ENCODE measurements at places on chromosomes 6 and 20.
A peak's percentile ranks its signal among the peaks of the same experiment; 100 is the strongest.

DNA sequence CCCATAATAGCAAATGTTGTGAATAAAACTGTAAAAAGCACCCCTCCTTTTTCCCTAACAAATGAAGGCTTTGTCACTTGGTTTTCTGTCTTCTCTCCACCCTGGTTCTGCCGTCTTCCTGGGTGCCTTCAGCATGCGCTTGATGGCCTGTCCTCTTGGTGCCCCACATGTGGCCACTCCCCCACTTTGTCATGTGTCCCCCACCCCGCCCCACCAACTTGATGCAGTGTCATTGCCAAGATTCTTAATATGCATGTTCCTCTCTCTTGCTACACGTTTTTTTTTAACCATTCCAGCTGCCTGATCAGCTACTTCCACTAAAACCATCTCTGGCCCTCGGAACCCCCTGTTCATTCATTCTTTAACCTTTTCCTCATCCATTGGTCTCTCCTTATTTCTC lies 340.3 kb downstream of the QKI start:
- DNase-seq = no peak

DNA sequence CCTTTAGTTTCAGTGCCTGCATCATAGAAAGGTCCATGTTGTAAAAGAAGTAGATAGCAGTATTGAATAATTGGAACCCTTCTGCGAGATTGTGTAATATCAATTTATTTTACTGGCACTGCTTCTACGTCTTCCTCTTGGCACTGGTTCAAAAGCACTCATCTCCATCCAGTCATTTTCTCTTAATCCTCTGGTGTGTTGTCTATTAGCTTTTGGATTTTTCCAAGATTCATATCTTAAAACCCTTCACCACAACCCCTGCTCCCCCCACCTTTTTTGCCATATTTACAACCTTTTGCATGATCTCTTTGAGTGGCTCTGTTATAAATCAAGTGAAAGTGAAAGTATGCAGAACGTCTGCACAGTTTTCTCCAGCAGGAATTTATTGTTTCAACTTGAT lies 76.6 kb upstream of the HSF2 start:
- DNase-seq = no peak

DNA sequence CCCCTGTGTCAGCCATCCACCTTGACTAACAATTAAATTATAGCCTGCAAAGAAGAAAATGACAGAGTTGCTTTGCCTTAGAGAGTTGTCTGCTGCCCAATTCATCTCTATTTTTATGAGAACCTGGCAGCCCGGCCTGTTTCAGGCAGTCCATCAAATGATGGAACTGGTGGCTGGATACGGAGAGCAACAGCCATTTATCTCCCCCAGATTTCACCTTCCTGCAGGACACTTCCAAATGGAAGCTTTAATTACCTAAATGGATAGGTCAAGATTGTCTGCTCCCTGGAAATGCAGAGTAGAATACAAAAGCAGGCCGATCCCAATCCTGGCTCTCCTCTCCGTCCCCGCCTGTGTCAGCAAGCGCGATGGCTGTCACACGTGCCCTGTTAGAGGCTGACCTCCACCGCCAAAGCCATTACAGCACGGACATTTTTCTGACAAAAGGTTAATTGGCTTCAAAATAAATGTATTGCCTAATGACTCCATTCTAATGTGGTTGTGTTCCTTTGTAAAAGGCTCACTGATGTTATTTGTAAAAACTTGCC lies 86.7 kb downstream of the PACRG start:
- no peak for DNase-seq

DNA sequence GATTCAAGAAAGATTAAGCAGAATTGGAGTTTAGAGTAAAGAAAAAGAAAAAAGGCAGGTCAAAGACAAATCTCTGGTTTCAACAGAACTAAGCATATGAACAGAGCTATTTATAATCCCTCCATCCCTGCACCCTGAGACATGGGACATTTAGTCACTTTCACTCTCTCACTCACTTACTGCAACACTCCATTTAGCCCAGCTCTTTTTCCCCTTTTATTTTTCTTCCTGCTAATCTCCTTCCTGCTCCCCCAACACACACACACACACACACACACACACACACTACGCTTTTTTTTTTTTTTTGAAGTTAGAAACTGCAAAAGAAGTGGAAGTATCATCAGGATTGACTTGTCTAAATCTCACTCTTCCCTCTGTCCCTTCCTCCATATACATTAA lies 45.1 kb upstream of the TBC1D7 start:
- DNase-seq = no peak

DNA sequence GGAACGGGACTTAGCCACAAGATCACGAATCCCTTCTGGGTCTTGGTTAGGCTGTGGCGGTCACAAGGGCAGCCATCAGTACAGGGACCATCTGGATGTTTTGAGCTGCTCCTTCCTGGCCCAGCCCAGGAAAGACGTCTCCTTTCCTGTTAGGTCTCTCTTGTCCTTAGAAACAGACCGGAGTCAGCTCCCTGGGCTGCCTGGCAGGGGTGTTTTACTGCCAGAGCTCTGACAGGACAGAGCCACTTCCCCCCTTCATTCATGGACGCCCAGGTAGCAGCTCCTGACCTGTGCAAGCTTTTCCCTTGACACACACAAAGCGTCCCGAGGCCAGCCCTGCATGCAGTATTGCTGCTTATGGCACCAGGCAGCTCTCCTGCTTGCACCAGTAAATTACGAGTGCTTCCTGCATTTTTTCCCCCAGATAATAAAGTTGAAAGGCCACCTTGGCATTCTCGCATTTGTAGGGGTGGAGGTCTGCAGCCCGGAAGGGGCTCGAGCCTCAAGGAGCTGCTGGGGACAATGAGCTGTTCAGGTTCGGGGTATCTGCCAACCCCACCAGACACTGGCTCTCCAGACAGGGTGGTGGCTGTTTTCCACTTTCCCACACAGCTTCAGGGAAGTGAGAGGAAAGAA lies 87.4 kb downstream of the NOL4L start:
- no peak for DNase-seq

DNA sequence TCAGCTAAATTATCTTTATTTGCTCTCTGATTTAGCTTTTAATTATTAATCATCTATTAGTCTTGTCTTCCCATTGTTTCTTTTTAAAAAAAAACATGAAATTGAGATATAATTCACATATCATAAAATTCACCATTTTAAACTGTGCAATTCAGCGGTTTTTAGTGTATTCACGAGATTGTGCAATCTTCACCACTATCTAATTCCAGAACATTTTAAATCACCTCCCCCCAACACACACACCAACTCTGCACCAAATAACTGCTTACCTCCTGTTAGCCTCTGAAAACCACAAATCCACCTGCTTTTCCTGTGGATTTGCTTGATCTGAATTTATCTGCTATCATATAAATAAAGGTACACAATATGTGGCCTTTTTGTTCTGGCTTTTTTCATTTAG lies 8.8 kb upstream of the ABRACL start:
- no peak for DNase-seq

- no peak for DNase-seq
Measured at GRCh38 chr6:24283043-24283985, 74.5 kb downstream of the DCDC2 start.

- peak; percentile 61 for DNase-seq
Measured at GRCh38 chr20:63873477-63873971, 8.5 kb downstream of the TPD52L2 start.

GRCh38 chr6:73302339-73302738 lies 39.3 kb upstream of the KHDC1 start:
- no peak for DNase-seq

GRCh38 chr6:81304466-81304865 lies 448.0 kb downstream of the TENT5A start:
- DNase-seq = no peak

DNA sequence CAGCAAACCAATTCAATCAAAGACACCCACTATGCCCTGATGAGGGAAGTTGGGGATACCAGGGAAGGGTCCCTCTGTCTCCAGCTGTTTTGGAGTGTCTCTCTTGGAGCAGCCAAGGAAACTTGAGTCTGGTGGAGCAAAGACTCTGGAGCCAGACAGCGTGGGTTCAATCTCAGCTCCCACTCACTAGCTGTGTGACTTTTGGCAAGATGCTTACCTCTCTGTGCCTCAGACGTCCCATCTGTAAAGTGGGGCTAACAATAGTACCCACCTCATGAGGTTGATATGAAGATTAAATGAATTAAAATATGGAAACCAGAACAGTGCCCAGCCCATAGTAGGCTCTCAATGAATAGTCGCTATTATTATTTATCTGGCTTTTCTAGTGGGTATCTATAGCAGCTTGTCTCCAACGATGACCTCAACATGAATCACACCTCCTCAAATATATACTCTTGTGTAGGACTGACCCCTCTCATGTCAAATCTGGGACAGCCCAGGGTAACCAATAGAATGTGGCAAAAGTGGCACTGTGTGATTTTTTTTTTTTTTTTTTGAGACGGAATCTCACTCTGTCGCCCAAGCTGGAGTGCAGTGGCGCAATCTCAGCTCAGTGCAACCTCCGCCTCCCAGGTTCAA lies 99.2 kb upstream of the FOXP4 start:
- no peak for DNase-seq

DNA sequence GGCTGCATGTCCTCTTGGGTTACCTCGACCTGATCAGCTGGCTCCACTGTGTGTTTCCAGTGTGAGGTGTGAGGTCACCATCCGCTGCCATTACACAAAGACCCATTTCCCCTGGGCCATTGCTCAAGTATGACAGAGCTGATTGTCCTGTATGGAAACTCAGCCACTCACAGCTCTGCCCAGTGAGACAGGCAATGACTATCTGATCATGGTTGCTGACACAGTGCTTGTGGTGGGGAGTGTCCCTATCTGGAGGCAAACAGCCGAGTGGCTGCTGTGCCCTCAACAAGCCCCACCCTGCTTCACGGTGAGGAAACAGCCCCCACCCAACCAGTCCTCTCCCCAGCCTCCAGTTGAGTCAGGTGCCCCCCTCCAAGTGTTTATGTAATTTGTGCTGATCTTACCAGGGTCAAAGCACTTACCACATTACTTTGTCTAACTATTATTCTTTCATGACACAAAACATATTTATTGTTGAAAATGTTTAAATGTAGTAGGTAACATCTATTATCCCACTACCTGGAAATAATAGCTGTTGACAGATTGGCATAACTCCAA lies 11.7 kb upstream of the MAPK13 start:
- no peak for DNase-seq

DNA sequence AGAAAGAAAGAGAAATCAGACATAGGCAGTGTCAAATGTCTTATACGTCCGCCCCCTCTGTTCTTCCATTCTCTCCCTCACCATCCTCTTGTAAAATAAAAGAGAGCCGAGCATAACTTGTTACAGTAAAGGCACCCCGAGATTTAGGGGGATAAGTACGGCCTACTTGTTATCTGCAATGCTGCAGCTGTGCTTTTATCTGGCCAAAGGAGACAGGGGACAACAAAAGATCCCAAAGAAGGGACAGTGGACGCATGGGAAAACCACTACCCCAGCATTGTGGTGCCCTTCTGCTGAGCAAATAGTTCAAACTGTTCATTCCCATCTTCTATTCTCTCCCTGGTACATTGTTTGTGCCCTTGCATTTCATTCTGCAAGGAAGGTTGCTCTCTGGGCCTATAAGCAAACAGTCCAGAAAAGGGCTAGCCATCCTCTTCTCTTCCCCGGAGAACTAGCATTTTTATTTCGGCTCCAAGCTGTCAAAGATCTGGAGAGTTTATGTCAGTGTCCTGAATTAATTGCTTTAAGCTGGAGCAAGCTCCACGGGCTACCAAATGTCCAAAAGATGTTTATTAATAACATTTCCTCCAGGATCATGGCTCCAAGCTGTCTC lies 22.3 kb downstream of the FOXA2 start:
- DNase-seq = no peak

DNA sequence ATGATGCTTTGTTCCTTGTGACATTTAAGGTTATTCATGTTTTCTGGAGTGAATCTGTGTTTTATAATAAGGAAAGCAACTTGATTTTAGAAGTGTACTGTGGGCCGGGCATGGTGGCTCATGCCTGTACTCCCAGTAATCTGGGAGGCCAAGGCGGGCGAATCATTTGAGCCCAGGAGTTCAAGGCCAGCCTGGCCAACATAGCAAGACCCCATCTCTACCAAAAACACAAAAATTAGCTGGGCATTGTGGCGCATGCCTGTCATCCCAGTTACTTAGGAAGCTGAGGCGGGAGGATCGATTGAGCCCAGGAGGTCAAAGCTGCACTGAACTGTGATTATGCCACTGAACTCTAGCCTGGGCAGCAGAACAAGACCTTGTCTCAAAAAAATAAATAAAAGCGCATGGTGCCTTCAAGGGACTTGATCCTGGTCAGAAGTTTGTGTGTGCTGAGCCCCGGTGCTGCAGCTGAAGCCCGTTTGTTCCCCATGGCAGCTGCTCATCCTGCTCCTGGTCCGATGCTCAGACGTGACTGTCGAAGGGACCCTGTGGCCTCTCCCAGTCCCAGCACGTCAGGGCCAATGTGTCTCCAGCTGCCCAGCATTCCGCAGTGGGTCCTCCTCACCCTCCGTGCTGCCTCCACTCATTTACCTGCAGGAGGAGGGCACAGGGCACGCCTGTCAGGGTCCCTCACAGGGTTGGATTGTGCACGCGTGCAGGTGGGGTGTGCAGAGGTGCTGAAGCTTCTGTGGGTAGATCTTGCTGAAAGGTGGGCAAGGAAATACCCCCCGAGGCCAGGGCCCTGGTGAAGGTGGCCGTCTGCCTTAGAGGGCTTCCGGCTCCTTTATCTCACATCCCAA lies 18.3 kb downstream of the ENTPD6 start:
- DNase-seq = no peak

- no peak for DNase-seq
Measured at GRCh38 chr6:63444768-63445167, 125.0 kb upstream of the LGSN start.

DNA sequence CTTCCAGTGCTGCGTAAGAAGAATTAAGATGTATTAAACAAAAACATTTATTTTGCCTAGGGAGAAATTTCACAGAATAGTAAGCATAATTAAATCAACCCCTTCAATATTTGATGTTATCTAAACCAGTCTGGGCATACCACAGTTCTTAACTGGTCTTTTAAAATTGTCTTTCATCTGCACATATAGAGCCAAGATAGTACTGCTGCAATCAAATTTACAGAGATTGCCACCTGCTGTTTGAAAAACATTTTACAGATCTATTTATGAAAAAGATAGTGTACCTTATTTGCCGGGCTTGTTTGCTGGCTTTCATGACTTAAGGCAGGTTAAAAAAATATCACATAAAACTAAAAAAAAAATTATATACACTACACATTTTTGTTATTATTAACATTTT lies 323.2 kb downstream of the ADGRB3 start:
- no peak for DNase-seq

- no peak for DNase-seq
Measured at GRCh38 chr20:23245553-23246181, 104.9 kb upstream of the NXT1 start.

DNA sequence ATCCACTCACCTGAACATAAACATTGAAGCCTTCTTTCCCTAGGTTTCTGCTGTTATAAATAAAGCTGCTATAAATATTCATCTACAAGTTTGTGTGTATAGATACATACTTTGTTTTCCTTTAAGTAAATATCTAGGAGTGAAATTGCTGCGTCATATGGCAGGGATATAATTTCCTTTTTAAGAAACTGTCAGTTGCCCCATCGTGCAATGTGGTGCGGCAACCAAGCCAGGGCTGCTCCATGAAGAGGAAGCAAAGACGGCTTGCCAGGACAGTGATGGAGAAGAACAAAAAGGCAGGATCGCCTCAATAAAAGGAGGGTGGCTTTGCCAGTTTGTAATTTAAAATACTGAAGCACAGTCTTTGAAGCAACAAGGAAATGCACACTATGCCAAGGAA lies 36.6 kb downstream of the CITED2 start:
- no peak for DNase-seq

GRCh38 chr20:53439616-53440015 lies 154.0 kb downstream of the ZNF217 start:
- no peak for DNase-seq
